ENCODE measurements at places on chromosomes 13 and 19. TPM values are rescaled to one million over a fixed set of nuclear protein-coding genes. Genes with fewer than 3 reads are reported as not detected.

PROZ gene
- total RNA-seq: not detected

ZNF544 gene
- total RNA-seq: 25.7 TPM

FAM216B gene
- not detected for total RNA-seq

PRRG2 gene
- 2.9 TPM for total RNA-seq

SRRM5 gene
- total RNA-seq: 0.87 TPM

SIGLEC12 gene
- total RNA-seq: 0.21 TPM

HS6ST3 gene
- total RNA-seq: not detected

KIR3DL1 gene
- total RNA-seq: not detected

GAPDHS gene
- total RNA-seq: not detected

RPL36 gene
- total RNA-seq: 1,786 TPM

DIAPH3 gene
- 15.6 TPM for total RNA-seq

ZNF333 gene
- total RNA-seq: 52.3 TPM

LCP1 gene
- total RNA-seq: 346 TPM

PALM gene
- total RNA-seq: 1.0 TPM

ZNF225 gene
- total RNA-seq: 0.69 TPM

PLVAP gene
- not detected for total RNA-seq

KLK4 gene
- not detected for total RNA-seq

CLDN10 gene
- total RNA-seq: not detected

ZNF266 gene
- total RNA-seq: 34.2 TPM

CEACAM4 gene
- not detected for total RNA-seq

LAIR1 gene
- 82.3 TPM for total RNA-seq

MISP3 gene
- total RNA-seq: 0.58 TPM

PRTN3 gene
- not detected for total RNA-seq

CASP14 gene
- not detected for total RNA-seq

All from naive thymus-derived CD4-positive, alpha-beta T cell (primary cell).